ENCODE measurements at places on chromosomes 6 and 20.

DNA sequence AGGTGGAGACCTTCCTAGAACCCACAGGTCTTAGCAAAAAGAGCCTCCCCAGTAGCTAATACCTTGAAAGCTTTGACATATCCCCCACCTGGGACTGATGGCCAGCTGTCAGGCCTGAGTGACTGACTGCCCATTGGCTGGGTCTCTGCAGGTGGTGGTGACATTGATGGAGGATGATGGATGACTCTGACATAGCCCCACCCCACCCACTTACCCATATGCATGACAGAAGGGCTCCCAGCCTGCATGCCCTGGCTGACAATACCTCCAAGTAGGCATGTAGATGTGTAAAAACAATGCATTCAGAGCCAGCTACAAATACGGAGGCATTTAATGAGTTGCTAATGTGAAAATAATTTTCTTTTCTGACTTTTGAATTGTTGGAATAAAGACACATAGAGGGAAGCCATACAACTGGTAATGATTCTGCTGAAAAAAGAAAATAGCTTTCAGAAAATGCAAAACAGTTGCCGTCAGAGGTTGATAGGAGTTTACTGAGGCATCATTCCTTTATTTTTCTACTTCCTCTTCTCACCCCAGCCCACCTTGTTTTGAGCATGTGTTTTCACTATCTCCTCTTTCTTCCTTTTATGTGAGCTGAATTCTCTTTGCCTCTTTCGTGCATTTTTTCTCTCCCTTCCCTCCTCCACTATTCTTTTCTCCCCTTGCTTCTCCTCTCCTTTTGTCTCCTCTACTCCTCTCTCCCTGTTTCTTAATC, 70.6 kb downstream of the OLIG3 start:
- no peak for DNase-seq

- no peak for DNase-seq
These were observed 535 bp downstream of the CCN5 start for GRCh38 chr20:44715499-44716308.

- no peak for DNase-seq
These were observed 102.2 kb downstream of the DCDC2 start for GRCh38 chr6:24255676-24256075.

DNA sequence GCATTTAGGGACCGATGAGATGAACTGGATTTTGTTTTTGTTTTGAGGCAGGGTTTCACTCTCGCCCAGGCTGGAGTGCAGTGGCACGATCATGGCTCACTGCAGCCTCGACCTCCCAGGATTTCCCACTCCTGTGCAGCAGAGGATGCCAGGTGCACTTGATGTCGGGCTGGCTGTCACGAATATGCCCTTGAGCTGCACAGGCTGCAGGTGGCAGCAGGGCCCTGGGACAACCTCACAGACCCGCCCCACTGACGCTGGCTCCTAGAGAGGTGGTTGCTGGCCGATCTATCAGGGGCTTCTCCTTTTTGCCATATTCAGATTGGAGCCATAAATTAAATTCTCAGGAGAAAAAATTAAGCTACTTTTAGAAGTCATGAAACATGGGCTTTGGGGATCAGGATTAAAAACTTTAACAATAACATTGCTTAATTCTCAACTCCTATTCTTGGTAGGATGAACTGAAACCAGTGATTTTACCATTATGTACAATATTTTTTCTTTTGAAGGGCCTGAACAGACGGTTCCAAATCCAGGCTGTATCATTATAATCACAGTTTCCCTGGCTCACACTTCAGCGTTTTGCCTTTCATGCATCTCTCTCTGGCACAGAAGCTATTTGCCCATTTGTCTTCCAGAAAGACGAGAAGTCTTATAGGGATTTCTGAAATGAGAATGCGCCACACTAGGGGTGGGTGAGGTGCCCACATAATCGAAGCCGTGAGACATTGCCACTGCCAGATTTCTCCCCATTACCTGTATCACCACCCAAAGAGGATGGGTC, 32.4 kb downstream of the NQO2 start:
- DNase-seq = no peak

DNA sequence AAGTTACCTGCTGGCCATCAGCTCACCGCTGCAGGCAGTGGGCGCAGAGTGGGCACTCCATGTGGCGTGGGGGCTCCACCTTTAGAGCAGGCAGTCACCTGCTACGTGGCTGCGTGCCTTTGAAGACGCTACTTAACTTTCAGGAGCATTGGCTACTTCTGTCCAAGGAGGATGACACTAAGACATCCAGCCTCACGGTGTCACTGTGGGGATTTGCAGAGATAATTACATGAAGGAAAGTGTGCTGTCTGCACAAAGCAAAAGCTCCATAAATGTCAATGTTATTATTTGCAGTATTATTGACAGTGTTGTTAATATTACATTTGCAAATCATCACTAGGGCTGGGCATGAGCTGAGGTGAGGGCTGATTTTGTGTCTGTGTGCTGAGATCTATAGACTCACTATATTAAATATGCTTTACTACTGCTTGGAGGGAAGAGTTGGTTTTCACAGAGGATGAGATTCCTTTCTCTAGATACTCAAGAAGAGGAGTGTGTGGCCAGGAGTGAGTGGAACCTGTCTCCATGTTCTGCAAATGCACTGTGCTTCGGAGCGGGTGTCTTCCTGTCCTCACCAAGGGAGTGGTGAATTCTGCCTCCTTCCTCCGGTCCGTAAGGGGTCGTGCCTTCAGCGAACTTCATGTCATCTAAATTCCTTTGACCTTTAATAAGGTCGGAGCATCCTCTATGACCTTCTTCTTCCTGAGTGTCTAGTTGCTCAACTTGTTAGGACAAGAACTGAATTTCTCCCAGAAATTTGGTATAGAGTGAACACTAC, 165.8 kb upstream of the SYNDIG1 start:
- peak; percentile 14 for DNase-seq

DNA sequence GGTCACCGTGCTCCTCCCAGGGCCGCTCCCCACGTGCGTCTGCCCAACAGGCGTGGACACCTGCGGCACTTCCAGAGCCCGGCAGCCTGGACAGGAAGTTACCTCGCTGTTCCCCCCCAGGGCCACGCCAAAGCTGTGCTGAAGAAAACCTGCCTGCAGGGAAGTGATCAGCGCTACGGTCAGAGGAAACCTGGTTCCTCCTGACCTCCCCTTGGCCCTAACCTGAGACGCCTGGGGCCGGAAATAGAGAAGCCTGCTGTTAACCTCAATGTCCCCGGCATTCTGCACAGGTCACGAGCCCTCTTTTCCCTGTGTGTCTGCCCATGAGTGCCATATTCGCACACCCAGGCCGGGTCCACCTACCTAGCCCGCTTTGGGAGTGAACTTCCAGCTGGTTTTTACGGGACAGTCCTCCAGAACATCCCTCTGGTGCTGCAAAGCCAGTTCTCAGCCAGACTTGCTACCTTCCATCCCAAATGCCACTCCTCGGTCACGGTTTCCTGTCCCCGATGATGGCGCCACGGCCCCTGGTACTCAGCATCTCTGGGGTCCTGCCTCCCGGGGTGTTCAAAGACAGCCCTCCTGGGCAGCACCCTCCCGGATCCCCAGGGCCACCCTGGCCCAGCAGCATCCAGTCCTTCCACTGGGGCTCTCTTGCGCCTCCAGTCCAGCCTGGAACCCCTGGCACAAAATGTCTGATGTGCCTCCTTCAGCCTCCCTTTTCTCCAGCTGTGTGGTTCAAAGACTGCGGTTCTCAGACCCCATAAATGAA, 12.0 kb upstream of the IRF4 start:
- no peak for DNase-seq

DNA sequence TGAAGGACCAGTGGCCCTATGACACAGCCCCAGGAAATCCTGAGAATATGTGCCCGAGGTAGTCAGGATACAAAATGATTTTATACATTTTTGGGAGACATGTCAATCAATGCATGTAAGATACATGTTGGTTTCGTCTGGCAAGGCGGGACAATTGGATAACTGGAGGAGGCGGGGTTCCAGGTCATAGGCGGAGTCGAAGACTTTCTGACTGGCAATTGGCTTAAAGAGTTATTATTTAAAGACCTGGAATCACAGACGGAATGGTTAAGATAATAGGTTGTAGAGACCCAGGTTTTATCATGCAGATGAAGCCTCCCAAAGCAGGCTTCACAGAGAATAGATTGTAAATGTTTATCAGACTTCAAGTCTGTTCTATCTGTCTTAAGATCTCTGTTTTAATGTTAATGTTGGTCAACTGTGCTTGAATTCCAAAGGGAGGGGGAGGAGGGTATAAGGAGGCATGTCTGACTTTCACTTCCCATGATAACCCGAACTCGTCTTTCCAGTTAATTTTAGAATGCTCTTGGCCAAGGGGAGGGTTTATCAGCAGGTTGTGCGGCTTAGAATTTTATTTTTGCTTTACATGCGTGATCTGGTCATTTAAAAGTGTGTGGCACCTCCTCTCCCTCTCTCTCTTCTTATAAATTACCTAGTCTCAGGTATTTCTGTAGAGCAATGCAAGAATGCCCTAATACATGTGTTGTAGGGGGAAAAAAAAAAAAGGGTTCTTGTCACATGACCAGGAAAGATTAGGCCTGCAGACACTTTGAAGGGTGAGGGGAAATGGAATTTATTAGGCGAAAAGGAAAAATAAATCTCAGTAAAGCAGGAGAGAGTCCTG, 230.7 kb downstream of the NFATC2 start:
- peak; percentile 78 for DNase-seq

GRCh38 chr6:100105919-100106529, 112.0 kb upstream of the MCHR2 start:
- DNase-seq = no peak

GRCh38 chr20:21505161-21505809, 8.6 kb downstream of the NKX2-2 start:
- DNase-seq = peak; percentile 44

- no peak for DNase-seq
These were observed 11.0 kb downstream of the ECI2 start for GRCh38 chr6:4124351-4124750.

- no peak for DNase-seq
These were observed 66.2 kb downstream of the GMDS start for GRCh38 chr6:2179241-2179640.

DNA sequence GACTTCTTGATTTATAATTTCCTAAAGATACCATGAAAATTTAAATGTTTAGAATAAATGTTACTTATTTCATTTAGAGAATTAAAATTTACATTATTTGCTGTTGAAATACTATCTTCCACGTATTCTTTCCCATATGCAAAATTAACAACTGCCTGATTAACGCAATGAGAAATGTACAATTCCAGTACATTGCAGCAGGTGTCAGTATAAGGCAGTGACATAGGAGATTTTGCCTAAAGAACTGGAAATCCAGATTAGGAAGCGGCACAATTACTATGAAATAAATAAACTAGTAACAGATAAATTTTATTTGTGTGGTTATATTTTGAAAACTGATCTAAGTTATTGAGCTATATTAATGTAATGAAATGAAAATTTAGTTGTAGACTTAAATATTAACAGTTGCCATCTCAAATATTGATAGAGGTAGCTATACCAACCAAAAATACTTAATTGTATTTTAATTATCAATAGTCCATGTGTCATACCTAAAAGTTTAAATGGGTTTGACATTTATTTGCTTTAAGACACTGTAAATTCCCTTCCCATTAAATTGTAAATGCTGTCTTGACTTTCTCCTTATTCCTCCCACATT, 300.2 kb downstream of the UTRN start:
- DNase-seq = peak; percentile 62

GRCh38 chr20:38283236-38283635, 20.7 kb upstream of the BPI start:
- no peak for DNase-seq

- DNase-seq = no peak
These were observed 223.5 kb upstream of the ID4 start for GRCh38 chr6:19613678-19614077.

- no peak for DNase-seq
These were observed 103.6 kb downstream of the NOL4L start for GRCh38 chr20:32481311-32482142.

DNA sequence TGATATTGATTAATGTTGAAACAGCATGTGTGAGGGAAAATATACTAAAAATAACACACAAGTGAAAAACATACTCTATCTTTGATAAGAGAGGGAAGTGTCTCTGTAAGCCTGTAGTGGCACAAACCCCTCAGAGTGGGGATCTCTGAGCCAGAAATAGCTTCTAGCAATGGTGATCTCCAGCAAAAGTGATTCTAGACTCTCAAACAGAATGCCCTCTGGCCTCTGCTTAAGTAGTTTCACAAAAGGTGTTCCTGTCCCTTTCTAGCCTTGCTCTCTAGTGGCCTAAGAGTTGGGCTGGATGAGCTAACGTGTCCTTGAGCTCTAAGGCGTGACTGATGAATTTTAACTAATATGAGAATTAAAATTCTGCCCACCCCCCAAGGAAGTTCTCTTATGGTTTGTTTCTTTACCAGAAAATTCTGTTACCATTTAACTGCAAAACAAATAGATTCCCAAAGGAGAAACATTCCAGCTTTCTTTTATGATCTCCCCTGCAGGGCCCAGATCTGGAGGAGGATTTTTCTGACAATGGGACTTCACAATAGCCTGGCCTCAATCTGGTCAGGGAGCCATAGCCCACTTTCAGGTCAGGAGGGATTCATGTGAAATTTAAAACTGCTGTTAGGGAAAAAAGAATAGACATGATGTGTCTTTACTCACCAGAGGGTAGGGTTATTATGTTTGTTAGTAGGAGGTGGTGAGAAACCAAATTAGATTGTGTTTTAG, 182.5 kb upstream of the LAMP5 start:
- peak; percentile 13 for DNase-seq

DNA sequence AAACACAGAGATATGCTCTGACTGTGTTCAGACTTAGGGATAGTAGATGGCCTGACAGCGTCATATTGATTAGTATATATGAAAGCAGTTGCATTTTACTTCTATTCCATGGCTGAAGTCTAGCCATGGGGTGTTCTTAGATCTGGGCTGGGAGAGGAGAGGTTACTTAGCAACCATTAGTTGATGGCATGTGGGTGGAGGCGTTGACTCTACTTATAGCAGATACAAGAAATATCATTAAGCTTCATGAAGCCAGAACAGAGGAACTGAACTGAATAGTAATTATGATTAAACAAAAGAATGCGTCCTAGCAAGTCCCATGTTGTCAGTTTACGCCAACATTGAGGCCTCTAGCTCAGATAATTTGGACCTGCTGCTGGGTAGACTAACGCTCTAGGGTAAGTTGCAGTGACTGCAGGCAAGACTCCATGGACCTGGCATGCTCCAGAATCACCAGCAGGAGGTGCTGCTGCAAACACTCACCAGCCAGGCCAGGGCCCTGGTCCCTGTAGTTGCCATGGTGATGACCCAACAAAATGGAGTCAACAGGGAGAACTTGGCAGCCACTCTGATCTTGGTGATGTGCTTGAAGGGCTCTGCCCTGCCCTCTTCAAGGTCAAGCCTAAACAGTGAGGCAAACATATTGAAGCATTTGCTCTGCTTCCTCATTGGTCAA, 477.3 kb downstream of the PREX1 start:
- DNase-seq = no peak

GRCh38 chr6:75204217-75204958, 1.5 kb downstream of the COL12A1 start:
- DNase-seq = peak; percentile 94
